ENCODE measurements at places on chromosomes 11 and 22.

- no peak for DNase-seq
These were observed 3.3 kb downstream of the MRPL49 start for GRCh38 chr11:65125197-65126056.

DNA sequence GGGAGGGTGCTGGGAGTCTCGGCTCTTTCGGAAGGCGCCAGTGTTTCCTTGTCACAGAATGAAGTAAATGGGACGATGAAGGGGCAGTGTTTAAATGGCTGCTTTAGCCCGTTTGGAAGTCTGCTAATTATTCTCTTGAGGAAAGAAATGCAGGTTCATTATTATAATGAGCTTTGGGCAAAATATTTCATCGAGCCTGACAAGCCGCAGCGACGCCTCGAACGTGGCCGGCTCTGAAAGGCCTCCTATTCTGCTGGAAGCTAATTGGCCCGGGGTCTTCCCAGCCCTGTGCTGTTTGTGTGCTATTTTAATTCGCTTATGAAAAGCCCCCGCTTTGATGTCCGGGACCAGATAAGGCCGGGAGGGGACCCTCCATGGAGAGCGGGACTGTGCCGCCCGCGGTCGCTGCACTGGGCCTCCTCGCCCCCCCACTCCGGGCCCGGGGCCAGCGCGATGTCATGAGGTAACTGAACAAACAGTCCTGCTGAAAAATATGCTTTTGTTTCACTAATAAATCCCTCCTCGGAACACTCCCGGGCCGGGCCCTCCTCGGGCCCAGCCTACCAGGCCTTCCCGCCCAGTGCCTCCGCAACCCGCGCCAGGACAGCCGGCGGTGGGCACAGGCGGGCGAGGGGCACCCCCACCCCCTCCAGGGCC, 78.4 kb downstream of the CDKN1C start:
- DNase-seq, result no peak

DNA sequence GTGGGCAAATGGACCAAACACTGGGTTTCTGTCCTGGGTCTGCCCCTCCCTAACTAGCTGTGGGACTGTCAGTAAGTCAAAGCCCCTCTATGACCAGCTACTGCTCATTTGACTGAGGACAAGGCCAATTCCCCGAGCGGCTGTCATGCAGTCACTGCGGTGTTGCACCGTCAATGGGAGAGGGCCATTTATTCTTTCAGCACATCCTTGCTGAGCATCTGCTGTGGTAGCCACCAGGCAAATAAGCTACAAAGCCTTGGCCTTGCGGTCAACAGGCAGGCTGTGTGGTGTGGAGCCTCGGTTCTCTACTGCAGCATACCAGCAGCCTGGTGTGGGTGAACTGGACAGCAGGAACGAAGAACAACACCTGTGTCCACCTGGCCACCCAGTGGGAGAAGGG, 25.8 kb upstream of the SERPIND1 start:
- no peak for DNase-seq

DNA sequence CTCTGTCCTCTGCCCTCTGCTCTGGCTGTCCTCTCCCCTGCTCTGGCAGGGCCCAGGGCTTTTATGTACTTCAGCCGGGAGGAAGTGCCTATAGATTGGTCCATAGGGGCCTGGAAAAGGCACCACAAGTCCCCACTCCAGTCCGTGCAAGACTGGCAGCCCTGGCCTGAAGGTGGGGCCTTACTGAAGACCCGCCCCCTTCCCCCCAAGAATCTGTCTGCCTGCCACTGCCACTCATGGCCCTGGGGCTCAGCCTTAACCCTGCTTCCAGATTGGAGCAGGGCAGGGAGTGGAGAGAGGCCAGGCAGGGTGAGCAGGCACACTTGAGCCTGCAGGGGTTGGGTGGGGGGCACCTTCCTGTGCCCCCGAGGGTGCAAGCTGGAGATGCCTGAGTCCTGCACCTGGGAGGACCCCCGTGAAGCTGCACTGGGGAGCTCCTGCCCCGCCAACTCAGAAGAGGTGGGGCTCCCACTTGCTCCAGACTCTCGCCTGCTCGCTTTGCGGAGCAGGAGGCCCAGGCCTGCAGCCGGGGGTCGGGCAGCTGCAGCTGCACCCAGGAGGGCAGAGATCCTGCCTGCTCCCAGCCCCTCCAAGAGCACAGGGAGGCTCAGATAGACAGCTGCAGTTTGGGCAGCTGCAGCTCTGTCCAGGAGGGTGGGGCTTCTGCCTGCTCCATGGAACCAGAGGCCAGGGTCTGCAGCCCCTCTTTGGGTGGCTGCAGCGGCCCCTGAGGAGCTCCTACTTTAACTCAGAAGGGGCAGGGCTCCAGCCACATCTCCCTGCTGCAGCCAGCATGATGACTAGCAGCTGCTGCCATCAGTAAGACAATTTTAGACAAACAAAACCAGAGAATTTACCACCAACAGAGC, 51.0 kb upstream of the SC5D start:
- DNase-seq, result no peak

- no peak for DNase-seq
These were observed 13.7 kb downstream of the PAX6 start for GRCh38 chr11:31797190-31798056.

GRCh38 chr11:130515829-130516553, 67.5 kb downstream of the ADAMTS15 start:
- no peak for DNase-seq

GRCh38 chr11:72696866-72697700, 22.9 kb upstream of the PDE2A start:
- DNase-seq, result no peak

DNA sequence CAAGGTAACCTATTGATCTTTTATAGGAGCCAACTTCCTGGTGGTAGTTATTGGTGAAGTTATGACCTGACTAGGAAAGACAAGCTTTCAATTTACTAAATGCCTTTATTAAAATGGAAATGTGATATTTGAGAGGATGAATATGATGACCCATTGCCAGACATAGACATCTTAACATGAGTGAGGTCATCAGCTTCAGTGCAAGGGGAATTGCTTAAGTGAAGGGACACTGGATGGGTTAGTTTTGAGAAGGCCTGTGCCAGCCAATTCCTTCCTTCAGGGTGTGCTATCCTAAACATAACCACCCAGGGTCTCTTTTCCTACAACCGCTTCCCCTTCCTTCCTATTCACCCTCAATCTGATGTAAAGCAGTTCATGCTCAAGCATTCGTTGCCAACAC, 21.5 kb downstream of the NAV2 start:
- DNase-seq, result no peak

DNA sequence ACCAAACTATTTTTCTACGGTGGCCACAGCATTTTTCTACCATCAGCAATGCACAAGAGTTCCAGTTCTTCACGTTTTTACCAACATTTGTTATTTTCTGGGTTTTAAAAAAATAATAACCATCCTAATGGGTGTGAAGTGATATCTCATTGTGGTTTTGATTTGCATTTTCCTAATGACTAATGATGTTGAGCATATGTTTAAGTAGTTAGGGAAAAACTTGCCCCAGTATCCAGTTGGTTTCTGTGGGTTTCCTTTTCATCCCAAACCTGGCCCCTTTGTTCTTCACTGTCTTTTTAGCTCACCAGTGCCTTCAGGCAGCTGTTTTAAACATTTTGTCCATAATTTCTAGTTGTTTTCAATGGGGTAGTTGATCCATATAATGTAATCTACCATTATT, 14.7 kb upstream of the PTS start:
- no peak for DNase-seq

- DNase-seq, result no peak
These were observed 290.6 kb downstream of the JRKL start for GRCh38 chr11:96680211-96681018.

DNA sequence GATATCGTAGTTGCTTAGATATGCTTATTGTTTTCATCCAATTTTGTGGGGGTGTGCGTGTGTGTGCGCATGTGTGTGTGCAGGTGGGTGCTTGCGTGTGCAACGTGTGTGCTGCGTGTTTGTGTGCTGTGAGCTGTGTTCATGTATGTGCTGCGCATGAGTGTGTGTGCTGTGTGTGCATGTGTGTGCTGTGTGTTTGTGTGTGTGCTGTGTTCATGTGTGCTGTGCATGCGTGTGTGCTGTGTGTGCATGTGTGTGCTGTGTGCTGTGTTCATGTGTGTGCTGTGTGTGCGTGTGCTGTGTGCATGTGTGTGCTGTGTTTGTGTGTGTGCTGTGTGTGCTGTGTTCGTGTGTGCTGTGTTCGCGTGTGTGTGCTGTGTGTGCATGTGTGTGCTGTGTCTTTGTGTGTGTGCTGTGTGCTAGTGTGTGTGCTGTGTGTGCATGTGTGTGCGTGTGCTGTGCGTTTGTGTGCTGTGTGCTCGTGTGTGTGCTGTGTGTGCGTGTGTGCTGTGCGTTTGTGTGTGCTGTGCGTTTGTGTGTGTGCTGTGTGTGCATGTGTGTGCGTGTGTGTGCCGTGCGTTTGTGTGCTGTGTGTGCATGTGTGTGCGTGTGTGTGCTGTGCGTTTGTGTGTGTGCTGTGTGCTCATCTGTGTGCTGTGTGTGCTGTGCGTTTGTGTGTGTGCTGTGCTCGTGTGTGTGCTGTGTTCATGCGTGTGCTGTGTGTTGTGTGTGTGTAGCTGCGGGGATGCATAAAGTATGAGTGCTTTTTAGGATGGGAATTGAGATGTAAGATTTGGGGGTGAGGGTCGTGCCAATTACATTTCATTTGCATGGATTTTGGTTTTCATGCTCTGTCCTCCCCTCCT, 7.6 kb downstream of the IGF2 start:
- DNase-seq, result no peak

GRCh38 chr11:86948733-86949132, 6.5 kb downstream of the FZD4 start:
- no peak for DNase-seq

DNA sequence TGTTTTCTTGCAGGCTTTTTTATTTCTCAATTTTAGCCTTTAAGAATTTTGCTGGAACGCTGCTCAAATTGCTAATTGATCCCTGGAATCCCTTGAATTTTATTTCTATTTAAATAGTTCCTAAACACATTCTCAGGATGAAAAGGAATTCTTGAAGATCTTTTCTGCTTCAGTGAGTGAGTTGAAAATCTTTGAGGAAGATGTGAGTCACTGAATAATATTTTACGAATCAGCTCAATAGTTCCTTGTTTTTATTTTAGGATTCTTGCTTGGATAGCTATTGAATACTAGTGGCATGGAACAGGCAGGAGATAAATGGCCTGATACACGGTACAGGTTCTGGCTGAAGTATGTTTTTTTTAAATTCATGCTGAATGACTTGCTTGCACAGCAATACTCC, 194.6 kb upstream of the CCDC90B start:
- DNase-seq, result no peak

DNA sequence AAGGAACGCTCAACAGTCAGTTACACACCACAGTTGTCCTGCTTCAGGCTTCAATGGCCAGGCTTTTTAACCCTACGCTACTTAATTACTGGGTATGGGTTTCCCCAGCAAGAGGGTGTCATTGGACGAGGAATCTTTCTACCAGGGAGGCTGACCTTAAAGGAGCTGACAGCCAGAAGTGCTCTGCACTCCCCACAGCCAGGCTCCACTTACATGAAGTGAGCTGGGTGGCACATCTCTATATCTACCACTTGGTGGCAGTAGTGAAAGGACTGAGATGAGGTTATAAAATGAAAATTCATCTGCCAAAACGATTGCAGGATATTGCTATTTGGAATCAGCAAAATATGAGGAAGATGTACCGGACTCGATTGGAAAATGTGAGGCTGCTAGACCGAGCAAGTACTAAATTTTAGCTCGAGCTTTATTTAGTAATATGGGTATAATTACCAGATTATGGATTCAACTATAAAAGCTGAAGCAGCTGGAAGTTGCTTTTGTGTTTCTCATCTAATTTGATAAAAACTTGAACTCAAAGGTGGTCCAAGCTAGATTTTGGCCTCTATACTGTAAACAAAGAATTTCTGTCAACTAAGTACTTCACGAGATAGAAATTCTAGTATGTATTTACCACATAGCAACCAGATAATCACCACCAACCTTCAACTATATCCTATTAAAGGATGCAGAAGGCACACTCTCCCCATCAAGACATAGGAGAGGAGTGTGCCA, 53.9 kb upstream of the CEP126 start:
- DNase-seq, result no peak

GRCh38 chr11:61846362-61847020, 18.4 kb downstream of the FADS2 start:
- DNase-seq, result no peak

DNA sequence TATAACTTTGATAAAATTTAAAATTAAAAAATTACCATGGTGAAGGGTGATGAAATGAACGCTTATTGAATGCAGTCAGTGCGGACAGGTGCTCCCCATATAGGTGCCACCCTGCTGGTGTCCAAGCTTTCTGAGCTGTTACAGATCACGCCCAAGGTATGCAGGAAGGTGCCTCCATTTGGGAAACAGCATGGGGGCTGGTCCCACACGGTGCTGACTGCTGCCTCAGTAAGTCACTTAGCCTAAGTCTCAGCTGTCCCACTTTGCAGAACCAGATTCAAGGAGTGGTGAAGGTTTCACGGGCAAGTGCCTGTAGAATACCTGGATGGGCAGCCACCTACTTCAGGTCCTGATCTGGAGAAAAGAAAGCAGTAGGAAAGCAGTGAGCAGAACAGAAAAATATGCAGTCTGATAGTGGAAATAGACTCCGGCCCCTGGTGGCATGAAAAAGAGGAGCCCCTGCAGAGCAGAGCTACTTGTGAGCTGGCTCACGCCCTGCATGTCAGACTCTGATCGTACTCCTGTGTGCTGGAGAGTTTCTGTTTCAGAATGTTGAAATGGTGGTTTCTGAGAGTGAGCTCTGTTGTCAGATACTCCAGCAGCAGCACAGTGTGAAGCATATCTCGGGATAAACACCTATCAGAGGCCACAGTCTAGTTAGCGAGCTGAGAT, 33.2 kb downstream of the ADORA2A start:
- no peak for DNase-seq
